ENCODE measurements at places on chromosomes 2 and 18.

GRCh38 chr2:118902266-118903028, 39.5 kb upstream of the MARCO start:
- no peak for DNase-seq

DNA sequence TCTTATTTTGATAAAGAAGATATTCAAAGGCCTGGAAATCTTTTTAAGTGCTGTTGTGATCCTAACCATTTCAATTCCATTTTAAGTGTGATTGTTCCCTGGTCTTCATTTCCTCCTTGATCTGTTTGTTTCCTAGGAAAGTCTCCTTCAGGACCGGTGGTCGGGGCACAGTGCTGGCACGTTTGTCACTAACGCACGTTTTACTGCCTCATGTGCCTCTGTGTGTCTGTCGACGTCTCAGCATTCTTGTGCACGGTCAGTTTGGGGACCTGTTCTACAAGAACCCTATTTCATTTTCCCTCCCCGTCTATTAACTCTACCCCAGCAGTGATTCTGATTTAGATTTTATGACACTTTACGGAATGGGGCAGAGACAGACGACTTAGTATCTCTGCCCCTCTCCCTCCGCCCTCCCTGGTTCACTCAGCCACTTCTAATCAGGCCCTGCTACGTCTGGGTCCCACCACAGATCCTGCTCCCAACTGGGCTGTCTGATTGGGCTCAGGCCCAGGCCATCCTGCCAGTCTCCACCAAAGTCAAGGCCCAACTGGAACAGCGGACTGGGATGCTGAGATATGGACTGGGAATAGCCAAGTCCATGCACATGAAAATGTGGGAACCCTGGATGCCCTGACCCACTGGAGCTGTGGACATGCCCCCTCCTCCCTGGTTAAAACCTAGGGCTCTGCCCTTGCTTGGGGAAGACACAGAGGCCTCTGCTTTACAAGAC, 95.6 kb downstream of the TWIST2 start:
- DNase-seq, result no peak

- no peak for DNase-seq
Measured at GRCh38 chr18:30775629-30776028, 266.9 kb downstream of the DSC3 start.

GRCh38 chr2:152408254-152408653, 73.3 kb downstream of the FMNL2 start:
- no peak for DNase-seq

DNA sequence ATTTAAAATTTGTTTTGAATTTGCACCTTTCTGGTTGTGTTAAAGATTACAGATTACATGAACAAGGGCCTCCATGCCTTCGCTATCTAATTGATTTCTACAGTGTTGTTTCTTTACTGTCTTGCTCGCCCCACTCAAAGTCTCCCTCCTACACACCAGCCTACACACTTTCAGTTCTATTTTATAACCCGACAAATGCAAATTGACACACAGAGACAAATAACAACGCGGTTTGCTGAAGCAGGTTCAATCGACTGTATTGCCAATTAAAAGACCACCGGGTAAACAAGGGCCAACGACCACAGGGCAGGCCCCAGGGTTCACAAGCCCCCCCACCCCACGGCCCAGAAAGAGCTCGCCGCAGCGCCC, 869 bp downstream of the STARD7 start:
- DNase-seq, result no peak

DNA sequence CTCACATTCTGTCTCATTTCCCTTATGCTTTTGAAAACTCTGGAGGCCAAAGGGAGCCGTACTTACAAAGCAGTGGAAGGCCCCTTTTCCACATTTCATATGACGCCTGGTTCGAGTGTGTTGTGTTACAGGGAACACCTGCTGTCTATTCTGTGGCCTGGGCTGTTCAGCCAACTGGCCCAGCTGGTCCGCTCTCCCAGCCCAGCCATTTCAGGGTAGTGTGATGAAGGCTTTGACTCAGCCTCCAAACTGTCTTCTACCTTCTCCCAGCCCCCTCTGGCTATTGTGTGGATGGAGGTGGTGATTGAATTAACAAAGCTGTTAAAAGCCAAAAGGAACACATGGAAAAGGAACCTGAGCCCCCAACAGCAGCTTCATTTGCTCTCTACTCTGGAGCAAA, 233.8 kb downstream of the ICOS start:
- no peak for DNase-seq

GRCh38 chr2:241894681-241895426, 25.3 kb downstream of the RTP5 start:
- no peak for DNase-seq

DNA sequence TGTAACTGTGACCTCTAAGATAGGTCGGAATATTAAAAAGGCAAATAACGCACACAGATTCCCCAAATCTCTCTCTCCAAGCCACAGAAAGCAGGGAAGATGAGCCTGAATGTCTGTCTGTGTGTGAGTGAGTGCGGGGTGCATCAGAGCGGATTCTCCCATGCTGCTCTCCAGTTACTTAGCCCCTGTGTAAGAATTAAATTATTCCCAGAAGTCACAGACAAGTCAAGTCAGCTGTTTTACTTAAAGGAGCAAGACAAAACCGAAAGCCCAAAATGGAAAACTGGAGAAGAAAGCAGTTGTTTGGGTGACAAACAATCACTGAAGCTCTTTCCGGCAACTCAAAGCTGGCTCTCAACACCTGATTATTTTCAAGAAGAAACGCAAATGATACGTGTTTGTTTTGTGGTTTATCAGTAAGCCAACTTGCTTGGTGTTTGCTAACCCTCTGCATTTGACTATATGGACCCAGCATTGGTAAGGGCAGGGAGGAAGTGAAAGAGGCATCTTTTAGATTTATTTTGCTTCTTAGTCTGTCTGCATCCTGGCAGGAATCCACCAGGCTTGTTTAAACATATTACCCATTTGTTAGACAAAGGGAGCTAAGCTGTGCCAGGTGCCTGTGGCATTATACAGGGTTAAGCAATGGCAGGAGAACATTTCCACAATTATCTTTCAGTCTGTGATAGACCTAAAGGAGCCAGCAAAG, 121.5 kb upstream of the CREB1 start:
- DNase-seq, result no peak

- DNase-seq, result no peak
Measured at GRCh38 chr2:41836948-41837347, 210.9 kb upstream of the PKDCC start.

All from Panc1 (cell line).